ENCODE measurements at places on chromosomes 7 and 10.

GRCh38 chr10:45377321-45377720 is 3.3 kb downstream of the ALOX5 start:
- no peak for DNase-seq

DNA sequence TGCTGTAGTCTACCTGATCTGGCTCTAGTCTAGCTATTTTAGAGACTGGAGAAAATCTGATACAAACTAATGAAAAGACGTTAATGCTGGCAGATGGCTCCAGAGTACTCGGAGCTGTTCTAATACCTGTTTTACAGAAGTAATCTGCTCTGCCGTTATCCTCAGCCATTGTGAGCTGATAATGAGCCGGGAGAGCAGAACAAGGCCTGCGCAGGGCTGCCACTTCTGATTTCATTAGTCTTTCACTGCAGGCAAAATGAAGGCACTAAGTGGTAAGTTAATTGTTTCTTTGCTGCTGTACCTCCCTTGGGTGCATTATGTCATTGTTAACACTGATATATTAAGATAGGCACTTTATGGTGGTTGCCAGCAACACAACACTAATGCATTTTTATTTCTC is 456.4 kb upstream of the PFKP start:
- no peak for DNase-seq

DNA sequence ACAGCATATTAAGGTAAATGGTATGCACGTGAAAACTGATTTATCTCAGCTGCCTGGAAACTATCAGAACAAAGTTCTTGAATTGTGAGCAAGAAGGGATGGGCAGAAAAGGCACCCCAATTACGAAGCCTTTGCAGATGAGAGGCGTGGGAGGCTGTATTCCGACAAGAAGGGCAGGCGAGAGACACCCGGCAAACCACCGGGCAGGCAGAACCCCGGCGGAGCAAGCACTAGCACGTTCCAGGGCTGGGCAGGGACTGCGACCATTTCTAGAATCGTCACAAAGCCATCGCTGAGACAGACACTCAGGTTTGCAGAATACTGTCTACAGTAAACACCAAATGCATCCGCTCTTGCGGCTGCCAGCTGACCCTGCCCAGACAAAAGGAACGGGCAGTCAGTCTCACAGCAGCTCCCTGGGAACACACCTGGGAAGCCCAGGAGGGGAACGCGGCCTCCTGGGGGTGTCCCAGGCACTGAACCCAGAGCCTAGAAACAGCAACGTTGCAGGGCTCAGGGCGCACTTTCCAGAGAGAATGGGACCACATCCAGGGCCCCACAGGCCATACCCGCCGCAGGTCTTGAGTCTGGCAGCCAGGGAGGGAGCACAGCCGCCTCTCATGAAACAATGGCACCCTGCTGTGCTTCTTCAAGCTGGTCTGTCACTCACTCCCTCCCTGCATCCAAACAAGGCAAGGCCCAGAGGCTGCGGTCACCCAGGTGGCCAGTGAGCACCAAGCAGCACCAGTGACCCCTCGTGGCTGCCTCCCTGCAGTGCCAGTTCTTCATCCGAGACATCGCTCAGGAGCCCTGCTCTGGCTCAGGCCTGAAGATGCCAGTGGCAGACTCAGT is 261.9 kb downstream of the PTPRN2 start:
- no peak for DNase-seq

GRCh38 chr7:68984306-68984705 is 614.0 kb upstream of the AUTS2 start:
- DNase-seq: no peak

DNA sequence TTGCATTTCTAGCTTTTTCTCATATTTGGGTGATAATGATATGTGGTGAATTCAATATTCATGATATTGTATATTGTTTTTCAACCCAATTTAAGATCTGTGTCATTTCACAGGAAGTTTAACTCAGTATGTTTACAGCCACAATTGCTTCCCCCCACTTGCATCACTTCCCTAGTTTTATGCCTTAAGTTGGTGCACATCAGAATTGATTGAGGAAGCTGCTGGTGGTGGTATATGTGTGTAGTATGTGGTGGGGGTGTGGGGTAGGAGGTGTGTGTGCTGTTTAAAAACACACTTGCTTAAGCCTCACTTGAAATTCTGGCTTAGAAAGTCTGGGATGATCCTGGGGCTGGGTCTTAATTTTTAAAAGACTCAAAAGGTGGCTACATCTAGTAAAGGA is 245.1 kb upstream of the AOAH start:
- DNase-seq: no peak

DNA sequence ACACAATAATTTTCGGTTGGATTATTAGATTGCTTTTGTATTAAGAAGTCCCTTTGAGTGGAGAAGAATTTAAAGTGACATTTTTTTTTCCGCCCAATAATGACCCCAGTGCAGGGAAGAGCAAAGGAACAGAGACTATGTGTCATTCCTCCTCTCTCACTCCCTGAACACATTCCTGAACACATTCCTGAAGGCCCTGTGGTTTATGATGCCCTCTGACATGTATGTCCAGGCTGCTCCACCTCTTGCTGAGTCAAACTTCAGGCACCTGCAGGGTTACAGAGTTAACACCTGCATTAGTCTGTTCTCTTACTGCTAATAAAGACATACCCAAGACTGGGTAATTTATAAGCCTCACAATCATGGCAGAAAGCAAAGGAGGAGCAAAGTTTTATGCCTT is 704.0 kb upstream of the LRRN3 start:
- DNase-seq: no peak

DNA sequence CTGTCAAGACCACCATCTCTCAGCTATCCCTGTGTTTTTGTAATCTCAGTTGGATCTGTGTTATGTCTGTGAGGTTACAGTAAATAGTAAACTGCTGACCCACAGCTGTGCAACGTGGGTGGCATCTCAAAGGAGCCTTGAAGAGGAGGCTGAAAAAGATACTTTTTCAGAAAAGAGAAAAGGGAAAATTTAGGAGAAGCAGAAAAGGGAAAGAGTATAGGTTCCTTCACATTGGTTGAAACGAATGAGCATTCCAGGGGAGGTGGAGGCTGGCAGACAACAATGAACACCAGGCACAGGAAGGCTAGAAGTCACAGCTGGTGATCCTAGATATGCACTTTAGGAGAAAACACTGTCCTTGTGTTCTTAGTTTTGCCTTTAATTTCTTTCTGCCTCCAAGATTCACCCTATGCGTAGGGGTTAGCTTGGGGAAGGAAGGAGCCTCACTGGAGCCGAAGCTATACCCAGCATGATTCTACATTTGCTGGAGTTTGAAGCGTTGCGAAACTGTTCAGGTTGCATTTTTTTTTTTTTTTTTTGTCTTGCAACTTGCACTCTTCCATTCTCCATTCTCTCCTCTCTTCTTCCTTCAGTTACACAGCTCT is 18.3 kb downstream of the CPED1 start:
- DNase-seq: no peak

- no peak for DNase-seq
Measured at GRCh38 chr10:30422151-30422695, 11.8 kb upstream of the MAP3K8 start.

DNA sequence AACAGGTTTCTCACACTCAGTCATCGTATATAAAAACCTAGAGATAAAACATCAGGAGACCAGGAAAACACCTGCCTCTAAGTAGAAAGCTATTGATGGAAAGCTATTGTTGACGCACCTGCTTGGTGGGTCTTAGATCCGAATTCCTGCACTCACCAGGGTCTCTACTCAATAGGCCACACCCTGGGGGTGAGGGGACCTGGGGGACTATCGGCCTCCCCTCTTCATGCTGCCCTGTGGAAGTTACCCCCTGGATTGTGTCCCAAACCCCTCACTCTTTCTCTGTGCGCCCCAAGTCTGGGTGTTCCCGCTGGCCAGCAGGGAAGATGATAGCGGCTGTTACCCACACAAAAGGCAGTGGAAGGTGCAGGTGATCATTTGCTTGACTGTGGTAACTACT is 313.0 kb downstream of the WDR37 start:
- DNase-seq: no peak

DNA sequence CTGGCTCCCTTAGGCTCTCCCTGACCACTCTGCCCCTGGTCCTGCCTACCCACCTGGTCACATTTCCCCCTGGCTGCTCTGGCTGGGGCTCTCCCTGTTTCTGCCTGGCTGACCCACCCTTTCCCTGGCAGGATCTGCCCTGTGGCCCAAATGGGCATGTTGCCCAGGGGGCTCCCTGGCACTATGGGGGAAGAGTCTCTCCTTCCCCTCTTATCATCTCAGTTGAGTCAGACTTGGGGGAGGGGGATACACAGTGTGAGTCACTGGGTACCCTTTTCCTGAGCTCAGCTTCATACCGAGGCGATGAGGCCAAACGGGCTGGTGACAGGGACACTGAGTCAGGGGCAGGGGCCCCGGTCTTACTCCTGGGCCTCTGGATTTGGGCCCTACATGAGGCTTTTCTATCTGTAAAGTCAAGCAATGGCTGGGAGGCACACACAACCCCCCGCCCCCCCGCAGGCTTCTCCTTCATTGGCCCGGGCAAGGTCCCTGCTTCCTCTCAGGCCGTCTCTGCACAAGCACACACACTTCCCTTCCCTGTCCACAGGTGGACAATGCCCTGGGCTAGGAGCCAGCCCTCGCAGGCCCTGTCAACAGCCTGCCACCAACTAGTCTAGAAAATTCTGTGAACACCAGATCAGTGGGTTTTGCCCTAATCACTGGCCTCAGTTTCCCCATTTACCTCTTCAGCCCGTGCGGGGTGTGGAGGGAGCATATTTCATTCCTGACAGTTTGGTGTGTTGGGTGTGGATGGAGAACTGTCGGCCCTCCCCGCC is 627 bp upstream of the FLNC start:
- DNase-seq: no peak

DNA sequence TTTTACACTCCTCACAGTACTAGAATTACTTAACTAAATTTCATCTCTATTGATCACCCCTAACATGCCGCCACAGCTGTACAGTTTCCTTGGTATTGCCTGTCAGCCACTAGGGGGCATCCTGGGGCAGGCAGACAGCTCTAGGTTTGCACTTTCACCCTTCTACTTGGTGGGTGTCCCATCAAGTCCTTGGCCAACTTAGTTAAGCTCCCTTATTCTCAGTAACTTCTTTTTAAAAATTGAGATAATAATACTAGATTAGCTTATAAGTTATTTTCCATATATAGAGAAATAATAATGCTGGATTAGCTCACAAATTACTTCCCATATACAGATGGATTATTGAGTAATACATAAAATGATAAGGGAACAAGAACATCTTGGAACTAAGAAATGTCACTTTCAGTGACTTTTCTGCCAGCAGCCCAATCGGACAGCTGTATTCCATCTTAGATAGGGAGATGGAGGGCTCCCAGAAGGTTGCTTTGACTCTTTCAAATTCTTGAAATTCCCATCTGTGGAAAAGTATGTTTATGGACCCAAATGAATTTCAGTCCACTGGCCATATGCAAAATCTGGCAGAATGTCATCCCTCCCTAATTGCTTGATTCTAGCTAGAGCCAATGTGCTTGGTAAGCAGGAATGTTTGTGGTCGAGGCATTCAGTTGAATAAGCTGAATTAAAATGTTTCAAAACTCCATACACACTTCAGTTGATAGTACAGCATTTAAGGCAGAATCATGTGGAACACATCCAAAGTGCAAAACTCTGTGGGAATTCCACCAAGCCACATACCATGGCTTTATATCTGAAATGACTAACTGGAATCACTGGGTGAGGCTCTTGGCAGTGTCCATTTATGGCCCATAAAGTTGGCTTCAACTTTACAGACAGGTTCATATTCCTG is 309.7 kb downstream of the CSTF2T start:
- DNase-seq: peak; percentile 65

DNA sequence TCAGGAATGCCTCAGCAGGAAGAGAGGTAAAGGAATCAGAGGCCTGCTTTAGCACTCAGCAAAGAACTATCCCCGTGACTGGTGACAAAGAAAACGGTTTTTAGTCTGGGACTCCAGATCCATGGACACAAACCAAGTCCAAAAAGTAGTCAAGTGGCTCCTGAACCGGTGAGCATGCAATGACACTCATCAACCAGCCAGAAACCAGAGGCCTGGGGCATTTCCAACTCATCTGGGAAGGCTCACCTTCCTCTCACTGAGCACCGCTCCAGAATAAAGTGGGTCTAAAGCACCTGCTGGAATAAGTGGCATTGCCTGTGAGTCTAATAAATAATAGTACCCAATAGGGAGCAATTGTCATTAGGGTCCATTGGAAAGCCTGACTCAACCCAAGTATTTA is 17.9 kb upstream of the UCN3 start:
- no peak for DNase-seq

DNA sequence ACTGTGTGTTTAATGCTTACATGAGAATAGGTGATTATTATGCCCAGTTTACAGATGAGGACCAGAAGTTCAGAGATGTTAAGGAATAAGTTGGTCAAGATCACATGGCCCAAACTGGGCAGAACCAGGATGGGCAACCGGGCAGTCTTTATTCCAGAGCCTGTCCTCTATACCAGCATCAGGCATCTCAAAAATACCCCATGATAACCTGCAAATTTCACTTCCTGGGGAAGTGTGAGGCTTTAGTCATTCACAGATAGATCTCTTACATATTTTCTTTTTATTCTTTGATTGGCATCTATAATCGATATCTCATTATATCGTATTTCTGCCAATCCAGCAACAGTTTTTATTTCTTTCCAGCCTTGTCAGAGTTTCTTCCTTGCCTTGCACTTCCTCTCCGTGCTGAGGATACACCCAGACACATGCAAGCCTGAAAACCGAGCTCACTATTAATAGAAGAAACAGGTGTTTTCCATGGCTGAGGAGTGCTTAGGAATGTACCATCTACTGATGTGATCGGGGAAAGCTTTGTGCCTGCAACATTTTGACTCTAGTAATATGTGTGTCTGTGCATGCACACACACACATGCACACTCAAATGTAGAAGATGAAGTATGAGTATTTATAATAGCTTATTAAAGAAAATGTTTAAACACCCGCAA is 82.4 kb downstream of the CREM start:
- DNase-seq: no peak

- no peak for DNase-seq
Measured at GRCh38 chr10:14247377-14248116, 83.2 kb downstream of the FRMD4A start.

DNA sequence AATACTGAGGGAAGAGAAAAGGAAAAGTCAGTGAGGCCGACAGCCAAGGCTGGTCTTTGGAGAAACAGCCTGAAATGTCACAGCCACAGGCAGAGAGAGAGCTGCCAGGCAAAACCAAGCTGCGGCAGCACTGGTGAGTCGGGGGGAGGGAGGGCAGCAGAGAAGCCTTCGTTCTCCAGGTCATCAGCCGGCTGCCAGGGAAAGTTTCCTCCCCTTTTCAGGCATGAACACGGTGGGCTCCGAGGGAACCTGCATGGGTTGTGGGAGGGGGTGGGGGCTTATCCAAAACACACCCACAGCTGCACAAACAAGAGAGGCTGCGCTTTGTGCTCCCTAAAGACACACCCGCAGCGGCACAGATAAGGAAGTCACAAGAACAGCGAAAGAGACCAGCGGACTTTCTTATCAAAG is 62.3 kb upstream of the NKX6-2 start:
- DNase-seq: no peak

All from activated naive CD4-positive, alpha-beta T cell treated with anti-CD3 and anti-CD28 coated beads for 36 hours (primary cell).